ENCODE measurements at places on chromosomes 7 and 10. TPM values are rescaled to one million over a fixed set of nuclear protein-coding genes. Genes with fewer than 3 reads are reported as not detected.

DNA sequence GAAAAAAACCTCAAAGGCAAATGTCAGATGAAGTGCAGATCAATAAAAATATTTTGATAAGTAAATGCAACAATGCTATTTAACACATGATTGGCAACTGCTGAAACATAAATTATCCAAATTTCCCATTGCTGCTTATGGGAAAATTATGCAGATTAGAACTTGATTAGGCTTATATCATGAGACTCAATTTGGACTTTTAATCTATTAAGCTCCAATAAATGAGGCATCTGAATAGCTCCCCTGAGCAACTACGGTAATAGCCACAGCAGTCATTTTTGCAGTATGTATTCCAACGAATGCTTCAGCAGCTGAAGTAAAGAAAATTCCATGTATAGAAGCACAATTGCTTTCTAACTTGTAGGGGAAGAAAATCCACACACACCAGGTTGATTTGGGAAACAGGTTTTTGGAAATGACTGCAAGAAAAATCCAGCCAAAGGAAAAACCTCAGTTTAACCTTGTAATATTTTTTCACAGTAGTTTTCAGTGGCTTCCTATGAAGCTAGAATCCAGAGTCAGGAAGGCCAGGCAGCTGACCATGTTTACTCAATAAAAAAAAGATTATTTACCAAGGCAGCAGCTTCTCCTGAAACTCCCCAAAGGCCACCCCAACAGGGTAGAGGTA lies 716.1 kb downstream of the KCNMA1 start:
- no peak for DNase-seq

DNA sequence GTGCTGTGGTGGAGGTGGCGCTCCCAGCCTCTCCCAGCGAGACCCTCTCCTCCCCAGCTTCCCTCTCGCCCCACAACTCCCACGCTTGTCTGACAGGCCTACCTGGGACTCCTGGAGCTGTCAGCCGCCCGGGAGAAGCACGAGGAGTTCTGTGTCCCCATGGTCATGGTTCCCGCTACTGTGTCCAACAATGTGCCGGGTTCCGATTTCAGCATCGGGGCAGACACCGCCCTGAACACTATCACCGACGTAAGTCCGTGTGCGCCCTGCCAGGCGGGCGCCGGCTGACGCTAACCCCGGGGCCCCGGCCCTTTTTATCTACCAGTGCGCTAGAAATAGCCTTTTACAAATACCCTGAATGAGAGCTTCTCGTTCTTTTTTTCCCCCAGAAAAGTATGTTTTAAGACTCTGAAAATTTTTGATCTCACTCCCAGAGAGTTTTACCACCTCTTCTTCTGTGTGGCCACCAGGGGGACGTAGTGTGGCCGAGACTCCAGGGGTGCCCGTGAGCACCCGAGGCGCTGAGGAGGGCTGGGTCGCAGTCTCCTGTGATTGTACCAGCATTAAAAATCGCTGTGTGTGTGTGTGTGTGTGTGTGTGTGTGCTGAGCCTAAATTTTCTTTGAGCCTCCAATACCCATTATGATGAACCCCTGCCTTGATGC lies 52.6 kb downstream of the PFKP start:
- peak; percentile 41 for DNase-seq

DNA sequence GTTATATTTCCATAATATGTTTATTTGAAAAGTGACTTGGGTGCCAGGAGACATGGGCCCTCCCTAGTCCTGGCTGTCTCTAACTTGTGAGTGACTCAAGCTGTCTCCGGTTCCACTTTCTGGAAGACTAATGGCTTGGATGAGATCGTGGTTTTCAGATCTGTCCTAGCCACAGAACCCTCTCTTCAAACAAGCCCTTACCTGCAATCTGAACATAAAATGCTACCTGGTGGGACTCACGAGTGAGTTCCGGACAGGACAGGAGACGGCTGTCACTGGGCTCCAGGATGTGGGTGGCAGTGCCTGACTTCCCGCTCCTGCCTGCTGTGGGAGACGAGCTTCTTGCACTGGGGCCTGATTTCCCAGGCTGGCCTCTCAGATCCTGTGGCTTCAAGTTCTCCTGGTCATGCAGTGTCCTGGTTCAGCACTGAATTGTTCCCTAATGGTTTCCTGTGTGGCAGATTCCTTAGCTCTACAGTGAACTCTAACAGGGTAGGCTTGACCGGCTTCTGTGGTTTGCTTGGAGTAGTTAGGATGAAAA lies 26.0 kb upstream of the PFKFB3 start:
- peak; percentile 61 for DNase-seq

DNA sequence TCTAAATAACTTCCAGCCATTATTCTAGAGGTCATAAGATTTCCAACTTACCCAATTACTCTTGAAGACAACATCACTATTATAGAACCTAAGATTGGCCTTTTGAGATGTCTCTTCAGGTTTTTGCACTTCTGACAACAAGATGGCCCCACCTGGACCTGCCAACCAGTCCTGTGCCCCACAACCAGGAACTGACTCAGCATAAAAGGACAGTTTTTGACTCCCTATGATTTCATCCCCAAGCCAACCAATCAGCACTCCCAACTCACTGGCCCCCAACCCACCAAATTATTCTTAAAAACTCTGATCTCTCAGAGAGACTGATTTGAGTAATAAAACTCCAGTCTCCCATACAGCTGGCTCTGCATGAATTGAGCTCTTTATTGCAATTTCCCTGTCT lies 94.4 kb downstream of the TMEM106B start:
- DNase-seq = no peak

The SPDYE11 gene
- total RNA-seq = not detected

The NPTX2 gene
- 4.8 TPM for total RNA-seq

- DNase-seq = no peak
Observed at GRCh38 chr7:100248483-100248882, 28.7 kb downstream of the PVRIG start.

DNA sequence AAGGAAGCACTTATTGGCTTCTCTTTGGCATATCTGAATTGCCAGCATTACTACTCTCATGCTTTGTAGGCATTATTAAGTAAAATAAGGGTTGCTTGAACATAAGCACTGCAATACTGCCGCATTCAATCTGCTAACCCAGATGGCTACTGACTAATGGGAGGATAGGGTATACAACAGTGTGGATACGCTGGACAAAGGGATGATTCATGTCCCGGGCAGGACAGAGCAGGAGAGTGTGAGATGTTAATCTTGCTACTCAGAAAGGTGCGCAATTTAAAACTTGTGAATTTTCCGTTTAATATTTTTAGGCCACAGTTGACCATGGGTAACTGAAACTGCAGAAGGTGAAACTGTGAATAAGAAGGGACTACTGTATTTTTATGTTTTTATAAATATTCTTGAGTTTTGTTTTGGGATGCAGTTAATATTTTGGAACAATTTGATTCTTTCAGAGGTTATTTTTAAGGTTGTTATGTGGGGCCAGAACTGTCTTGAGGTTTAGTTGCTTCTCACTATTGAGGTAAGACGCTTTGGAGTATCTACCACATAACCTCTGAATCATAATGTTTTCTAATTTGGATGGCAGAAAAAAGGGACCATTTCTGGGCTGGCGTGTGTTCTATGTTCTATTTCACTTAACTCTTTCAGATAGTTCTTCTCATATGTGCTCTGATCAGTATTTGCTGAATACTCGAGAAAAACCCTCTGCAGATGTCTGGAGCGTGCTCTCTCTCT lies 75.7 kb upstream of the SYPL1 start:
- DNase-seq = peak; percentile 27

The EPO gene
- not detected for total RNA-seq

- no peak for DNase-seq
Observed at GRCh38 chr7:106812027-106812643, 52.9 kb upstream of the PIK3CG start.

The PLEKHA1 gene
- 10.0 TPM for total RNA-seq

DNA sequence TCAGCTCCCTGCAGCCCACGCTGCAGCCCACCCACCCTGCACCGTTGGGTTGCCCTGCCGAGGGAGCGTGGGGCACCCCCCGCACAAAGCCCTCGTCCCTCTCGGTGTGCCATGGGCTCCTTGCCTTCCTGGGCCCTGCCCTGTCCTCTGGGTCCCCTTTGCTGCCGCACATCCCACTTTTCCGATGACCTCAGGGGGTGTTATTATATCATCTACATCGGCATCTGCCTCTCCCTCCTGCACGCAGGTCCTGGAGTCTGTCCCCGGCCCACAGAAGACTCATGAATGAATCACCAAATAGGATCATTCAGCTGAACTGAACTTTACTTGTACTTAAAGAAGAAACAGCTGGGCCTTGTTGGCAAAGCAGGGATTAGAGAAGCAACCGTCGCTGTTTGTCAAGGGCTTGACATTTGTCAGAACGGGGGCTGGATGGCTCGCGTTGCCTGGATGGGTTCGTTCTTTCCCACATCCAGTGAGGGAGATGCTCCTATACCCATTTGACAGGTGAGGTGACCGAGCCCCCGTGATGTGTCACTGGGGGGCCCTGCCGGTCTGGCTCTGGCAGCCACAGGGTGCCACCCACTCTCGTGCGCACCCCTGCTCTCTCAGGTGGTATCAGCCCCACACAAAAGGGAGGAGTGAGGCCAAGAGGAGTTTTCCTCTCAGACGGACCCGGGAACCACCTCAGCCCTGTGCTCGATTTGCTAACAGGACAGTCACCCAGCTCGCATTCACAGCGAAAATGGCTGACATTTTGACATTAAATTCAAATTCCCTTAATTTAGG lies 58.6 kb upstream of the EBF3 start:
- DNase-seq = peak; percentile 97

DNA sequence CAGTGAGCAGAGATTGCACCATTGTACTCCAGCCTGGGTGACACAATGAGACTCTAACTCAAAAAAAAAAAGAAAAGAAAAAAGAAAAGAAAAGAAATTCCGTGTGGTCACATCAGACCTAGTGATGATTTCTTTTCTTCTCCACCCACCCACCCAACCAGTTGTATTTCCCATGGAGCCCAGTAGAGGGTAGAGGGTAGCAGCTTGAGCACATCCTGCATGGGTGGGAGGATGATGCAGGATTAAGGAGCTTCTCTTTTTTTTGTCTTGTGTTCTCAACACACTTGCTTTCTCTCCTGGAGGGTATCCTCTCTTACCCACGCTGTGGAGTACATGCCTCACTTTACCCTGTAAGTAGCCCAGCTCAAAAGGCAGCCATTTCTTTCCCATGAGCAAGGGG lies 118.6 kb upstream of the CARD11 start:
- peak; percentile 52 for DNase-seq

- DNase-seq = no peak
Observed at GRCh38 chr7:35691827-35692307, 3.1 kb downstream of the HERPUD2 start.

The NAT16 gene
- total RNA-seq = not detected

DNA sequence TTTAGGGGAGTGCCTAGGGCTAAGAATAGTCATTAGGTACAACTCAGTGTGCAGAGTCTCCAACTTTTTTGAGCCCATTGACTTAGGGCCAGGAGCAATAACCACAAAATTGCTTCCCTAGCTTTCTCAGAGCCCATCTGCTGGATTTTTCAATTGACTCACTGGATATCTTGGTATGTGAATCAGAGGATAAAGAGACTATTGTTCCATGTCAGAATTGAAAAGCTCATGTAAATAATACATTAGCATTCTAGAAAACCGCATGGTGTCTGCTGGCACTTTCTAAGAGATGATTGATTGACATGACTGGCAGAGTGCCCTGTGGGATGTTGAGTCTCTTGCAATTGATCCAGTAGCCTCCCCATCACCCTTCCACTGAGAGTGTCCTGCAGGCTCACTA lies 246.2 kb downstream of the CCDC7 start:
- DNase-seq = peak; percentile 94

DNA sequence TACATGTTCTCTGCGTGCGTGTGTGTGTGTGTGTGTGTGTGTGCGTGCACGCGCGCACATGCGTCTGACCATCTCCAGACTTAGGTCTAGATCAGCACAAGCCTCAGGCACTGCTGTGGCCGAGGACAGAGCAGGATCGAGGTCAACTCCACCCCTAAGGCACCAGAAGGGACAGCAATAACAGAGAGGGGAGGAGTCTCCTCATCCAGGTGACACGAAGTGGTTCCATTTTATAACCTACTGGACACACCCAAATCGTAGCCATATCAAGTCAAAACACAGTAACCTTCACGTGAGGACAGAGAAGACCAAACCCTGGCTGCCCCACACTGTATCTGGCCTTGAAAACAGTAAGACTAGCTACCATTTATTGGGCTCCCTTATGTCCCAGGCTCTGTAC lies 224.1 kb downstream of the FGFR2 start:
- no peak for DNase-seq

- no peak for DNase-seq
Observed at GRCh38 chr7:107404740-107405537, 64.9 kb upstream of the GPR22 start.

The TMEM196 gene
- total RNA-seq = not detected

GRCh38 chr7:69630292-69630691 lies 32.0 kb downstream of the AUTS2 start:
- peak; percentile 1 for DNase-seq

GRCh38 chr10:122387572-122387971 lies 13.1 kb downstream of the PLEKHA1 start:
- no peak for DNase-seq

GRCh38 chr7:1314908-1315450 lies 82.3 kb downstream of the UNCX start:
- no peak for DNase-seq

The ARHGAP12 gene
- total RNA-seq = 61.4 TPM

Measured in RPMI7951 (cell line).